ENCODE measurements at places on chromosomes 12 and 14.

DNA sequence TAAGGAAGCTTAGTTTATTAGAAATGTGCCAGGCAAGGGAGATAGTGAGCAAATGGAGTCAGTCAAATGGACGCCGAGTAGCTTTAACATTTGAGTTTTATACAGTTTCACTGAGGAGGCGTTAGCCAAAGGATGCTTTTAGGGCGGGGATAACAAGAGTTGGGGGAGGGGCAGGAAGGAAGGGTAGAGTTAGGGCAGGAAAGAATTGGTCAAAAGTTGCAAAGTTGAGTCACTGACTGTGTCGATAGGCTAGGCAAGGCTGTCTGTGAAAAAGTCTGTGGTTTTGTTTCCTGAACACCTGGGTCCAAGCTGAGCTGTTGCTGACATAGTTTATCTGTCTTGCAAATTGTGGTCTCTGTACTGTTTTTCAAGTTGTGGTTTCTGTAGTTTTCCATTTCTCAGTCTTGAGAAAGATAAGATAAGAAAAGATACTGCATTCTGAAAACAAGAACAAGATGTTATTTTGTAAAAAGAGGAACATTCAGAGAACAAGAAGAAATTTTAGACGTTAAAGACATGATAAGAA, 62.6 kb upstream of the RESF1 start:
- peak; percentile 59 for DNase-seq

DNA sequence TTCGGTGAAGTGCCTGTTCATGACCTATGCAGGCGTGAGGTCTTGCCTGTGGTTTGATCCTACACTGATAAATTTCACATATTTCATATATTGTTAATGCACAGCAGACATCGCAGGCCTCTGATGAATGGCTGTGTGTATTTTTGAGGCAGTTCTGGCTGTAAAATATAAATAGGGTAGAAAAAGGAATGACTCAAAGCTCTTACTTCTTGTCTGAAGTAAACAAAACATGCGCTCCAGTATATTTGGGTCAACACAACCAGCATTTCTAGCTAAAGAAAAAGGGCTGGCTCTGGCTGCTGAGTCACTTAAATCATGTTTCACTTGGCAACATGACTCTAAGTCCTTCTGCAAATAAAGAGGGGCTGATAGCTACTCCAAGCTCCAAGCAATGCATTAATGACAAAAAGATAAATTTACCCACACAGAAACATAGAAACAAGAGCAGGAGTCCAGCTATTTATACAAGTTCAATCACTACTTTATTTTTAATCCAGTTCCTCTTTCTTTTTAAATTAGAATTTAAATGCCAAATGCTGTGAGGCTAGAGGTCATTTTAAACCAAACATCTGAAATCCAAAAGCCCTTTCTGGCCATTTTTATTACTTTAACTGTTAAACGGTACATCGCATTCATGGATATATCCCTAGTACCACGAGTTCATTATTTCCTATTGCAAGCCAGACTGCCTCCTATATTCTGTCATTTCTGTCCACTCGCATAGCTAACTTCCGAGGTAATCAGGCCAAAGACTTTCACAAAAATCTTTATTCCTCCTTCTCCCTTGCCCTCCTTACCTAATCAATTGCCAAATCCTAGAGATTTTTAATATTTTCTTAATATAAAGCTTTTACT, 54.3 kb upstream of the TMCC3 start:
- DNase-seq: no peak

DNA sequence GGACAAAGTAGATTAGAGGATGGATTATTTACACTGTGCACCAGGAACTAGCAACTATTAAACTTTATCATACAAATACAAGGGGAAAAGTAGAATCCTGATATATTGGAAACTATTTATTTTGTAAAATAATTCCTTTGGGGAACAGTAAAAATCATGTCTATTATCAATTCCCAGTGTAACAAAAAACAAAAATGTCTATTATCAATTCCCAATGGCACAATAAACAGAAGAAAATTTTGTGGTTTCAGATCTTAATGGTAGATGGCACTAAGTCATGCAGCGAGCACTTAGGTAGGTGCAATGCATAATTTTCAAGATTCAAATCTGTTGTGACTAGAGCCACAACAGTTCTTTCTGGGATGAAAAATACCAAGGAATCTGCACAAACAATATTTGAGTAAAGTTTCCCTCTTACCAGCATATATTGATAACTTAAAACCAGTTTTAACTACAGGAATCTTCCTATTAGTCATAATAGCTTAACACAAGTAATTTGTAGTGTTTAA, 13.7 kb downstream of the CFL2 start:
- DNase-seq: no peak

DNA sequence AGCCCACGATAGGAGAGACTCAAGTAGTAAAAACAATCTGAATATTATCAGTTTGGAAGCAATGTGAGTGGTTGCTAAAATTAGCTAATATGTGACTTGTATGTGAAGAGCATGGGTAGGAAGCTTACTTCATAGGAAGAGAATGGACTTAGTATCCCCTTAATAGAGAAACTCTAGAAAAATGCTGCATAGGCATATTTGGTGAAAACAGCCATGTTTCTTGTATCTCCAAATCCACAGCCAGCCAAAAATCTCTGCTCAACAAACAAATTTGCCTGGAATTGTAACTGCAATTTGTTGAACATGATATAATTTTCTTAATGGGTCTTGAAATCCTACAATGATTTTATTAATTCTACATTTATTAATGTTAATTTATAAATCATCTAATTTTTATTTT, 1252.9 kb upstream of the TMEM132C start:
- DNase-seq: no peak

GRCh38 chr12:47216150-47216677, 136.5 kb upstream of the AMIGO2 start:
- no peak for DNase-seq

- DNase-seq: no peak
Observed at GRCh38 chr14:52974406-52974805, 23.6 kb upstream of the FERMT2 start.

DNA sequence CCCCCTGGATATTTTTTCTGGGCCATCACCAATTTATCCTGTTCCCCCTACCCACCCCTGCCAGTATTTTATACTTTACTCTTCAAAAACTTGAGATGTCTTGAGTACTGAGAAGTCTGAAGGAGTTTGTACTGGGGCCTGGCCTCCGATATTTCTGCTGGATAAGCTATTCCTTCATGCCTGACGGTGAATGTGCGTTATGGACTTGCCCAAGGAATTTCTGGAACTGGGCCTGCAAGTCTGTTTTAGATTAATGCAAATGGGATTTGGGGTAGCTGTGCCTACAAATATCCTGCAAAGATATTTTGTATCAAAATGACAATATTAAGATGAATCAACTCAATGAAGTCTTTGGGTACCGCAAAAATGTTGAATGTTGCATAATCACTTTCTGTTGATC, at the start of gene PTCSC3:
PTCSC3 (minus strand) TSS at position 199 of the 400 bp plus-strand sequence.
- no peak for DNase-seq

GRCh38 chr12:6840761-6841515, at the start of gene GNB3:
TSS of gene GNB3 (plus strand) at chr12:6840925. CDS start at chr12:6841288, 363 bp downstream.
- DNase-seq: no peak
